Pulmonary artery endothelial cell (primary cell): ENCODE measurements at places on chromosomes 2 and 18. TPM values are rescaled to one million over a fixed set of nuclear protein-coding genes. Genes with fewer than 3 reads are reported as not detected.

The ACTR3 gene
- 317 and 418 TPM in 2 replicates for total RNA-seq

The EMX1 gene
- not detected in 2 replicates for total RNA-seq

The CABYR gene
- 1.5 and 2.4 TPM in 2 replicates for total RNA-seq

The PELI1 gene
- 28.5 and 31.9 TPM in 2 replicates for total RNA-seq

The EMILIN1 gene
- 13.8 and 21.6 TPM in 2 replicates for total RNA-seq

The ABCG5 gene
- not detected in 2 replicates for total RNA-seq

The EHBP1 gene
- 22.2 and 33.5 TPM in 2 replicates for total RNA-seq

The IHH gene
- under 0.01 TPM in 1 of 2 replicates, not detected in the other for total RNA-seq

The HDLBP gene
- 765 and 980 TPM in 2 replicates for total RNA-seq

The CTNNA2 gene
- total RNA-seq = not detected in 2 replicates

The HOXD8 gene
- not detected in 2 replicates for total RNA-seq

The CERKL gene
- total RNA-seq = not detected in 2 replicates

The CAPN13 gene
- total RNA-seq = not detected in 2 replicates

The ASXL3 gene
- 0.07 and 0.18 TPM in 2 replicates for total RNA-seq

The DPP10 gene
- total RNA-seq = not detected in 2 replicates

The CAPN10 gene
- total RNA-seq = 28.9 and 30.3 TPM in 2 replicates

The SERPINB10 gene
- total RNA-seq = not detected in 2 replicates

The GMPPA gene
- total RNA-seq = 44.5 and 45.1 TPM in 2 replicates

The FRZB gene
- 0.04 TPM in 1 of 2 replicates, not detected in the other for total RNA-seq

The RGPD3 gene
- total RNA-seq = 0.18 and 0.20 TPM in 2 replicates

The PLGLB2 gene
- 0.13 and 1.1 TPM in 2 replicates for total RNA-seq

The KCNK3 gene
- not detected in 2 replicates for total RNA-seq

The HNRNPA3 gene
- 50.7 and 83.7 TPM in 2 replicates for total RNA-seq

The CD28 gene
- total RNA-seq = 0.07 TPM in 2 replicates

The GCG gene
- not detected in 2 replicates for total RNA-seq
